ENCODE measurements at places on chromosomes 11 and 22. TPM values are rescaled to one million over a fixed set of nuclear protein-coding genes. Genes with fewer than 3 reads are reported as not detected.

APOL4 gene
- polyA plus RNA-seq: 10.9 TPM

HMOX1 gene
- polyA plus RNA-seq: 50.6 TPM

HEPHL1 gene
- 0.33 TPM for polyA plus RNA-seq

APOA4 gene
- polyA plus RNA-seq: not detected

DNA sequence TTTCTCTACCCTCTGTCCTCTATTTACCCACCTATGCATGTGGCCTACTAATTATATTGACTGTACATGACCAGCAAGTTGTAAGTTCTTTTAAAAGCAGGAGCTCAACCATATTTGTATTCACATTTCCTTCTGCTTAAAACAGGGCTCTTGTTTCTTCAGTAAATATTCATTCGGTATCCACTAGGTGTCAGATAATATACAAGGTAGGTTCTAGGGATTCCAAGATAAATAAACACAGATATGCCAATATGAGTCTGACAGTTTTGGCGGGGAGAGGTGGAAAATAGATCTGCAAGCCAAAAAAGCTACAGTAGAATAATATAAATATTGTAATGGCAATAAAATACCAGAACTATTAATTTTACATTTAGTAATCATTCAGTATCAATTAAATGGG, 15.3 kb upstream of the RAB30 start:
- DNase-seq: no peak

DNA sequence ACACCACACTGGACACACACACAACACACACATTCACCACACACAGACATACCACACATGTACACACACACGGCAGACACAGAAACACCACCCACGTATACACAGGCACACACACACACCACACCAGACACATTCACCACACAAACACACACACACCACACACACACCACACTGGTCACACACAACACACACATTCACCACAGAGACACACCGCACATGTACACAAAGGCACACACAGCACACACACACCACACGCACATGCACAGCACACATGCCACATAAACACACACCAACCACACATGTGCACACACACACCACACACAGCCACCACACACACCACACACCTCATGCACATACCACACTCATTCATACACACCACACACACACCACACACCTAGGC, 84.2 kb upstream of the PRR5 start:
- DNase-seq: no peak

DNA sequence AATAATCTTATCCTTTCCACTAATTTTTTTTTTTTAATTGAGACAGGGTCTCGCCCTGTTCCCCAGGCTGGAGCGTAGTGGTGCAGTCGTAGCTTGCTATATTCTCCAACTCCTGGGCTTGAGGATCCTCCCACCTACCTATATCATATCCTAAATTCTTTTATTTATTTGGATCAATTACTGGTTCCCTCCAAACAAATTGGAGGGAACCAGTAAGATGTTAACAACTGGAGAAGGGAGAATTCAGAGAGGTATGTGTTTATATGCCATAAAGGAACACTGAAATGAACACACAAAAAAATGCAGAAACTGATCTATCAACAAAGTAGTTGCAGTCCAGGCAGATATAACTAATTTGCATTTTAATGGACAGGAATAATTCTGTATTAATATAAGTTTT, 63.6 kb downstream of the ATXN10 start:
- DNase-seq: no peak

C11orf86 gene
- polyA plus RNA-seq: not detected

- no peak for DNase-seq
Measured at GRCh38 chr11:88619656-88620385, 282.3 kb upstream of the CTSC start.

ZNF214 gene
- 14.0 TPM for polyA plus RNA-seq

KRTAP5-8 gene
- 1.3 TPM for polyA plus RNA-seq

DNA sequence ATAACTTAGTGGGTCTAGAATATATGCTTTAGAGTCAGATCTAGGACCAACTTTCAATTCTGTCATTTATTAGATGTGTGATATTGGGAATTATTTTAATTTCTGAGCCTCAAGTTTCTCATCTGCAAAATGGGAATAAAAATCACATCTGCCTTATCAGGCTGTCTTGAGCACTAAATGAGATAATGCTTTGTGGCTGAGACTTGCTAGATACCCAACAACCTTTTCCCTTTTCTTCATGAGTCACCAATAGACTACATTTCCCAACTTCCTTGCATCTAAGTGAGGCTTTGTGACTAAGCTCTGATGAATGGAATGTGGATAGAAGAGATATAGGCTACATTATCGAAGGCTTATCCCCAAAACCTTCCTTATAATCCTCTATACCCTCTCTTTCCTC, 220.7 kb upstream of the SESN3 start:
- DNase-seq: no peak

TSPAN18 gene
- polyA plus RNA-seq: 44.4 TPM

SHISAL1 gene
- polyA plus RNA-seq: 2.3 TPM

DNA sequence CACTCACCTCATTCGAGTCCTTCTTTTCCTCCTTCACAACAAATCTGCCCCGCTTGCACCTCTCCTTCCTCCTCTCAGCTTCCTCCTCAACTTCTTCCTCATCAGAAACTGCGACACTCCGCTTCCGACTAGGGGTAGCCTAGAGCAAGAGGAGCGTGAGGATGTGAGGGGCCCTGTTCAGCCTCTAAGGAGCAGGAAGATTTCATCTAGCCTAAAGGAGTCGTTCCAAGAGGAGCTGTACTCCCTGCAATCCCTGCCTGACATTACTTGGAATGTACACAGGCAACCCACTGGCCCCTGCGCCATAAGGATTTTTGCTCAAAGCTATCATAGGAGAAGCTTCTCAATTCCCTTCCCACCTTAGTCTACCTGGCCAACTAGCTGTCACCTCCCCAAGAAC, 34.5 kb downstream of the MORC2 start:
- no peak for DNase-seq

APLNR gene
- polyA plus RNA-seq: 88.7 TPM

IFITM5 gene
- 0.25 TPM for polyA plus RNA-seq

Data from left kidney (tissue), 8 donors.